ENCODE measurements at places on chromosomes 16 and 17.

DNA sequence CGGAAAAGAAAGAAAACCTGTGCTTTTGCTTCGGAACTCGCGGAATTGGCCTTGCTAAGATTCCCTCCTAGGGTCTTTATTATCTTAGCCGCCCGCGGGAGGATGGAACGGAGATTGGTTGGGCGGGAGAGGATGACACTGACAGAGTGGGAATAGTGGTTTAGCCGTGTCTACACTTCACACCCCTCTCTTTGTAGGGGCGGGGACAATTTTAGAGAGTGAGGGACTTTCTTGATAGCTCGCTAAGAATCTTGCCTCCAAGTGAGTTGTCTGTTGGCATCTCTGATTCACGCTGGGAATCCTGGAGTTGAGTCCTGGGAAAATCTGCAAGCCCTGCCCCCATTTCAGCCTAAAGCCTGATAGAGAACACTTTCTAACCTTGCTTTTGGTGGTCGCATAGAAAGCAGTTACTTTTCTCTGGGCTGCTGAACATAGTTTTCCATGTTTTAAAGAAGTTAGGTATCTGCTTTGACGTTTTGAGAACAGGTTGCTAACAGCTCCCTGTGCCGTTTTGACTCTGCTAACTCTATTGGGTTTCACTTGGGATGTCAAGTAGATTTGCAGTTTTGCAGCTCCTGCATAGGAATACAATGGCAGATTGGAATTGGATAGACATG lies 697 bp downstream of the NOL11 start:
- DNase-seq, result peak; percentile 31

- no peak for DNase-seq
Measured at GRCh38 chr16:86956437-86956836, 360.8 kb downstream of the C16orf95 start.

DNA sequence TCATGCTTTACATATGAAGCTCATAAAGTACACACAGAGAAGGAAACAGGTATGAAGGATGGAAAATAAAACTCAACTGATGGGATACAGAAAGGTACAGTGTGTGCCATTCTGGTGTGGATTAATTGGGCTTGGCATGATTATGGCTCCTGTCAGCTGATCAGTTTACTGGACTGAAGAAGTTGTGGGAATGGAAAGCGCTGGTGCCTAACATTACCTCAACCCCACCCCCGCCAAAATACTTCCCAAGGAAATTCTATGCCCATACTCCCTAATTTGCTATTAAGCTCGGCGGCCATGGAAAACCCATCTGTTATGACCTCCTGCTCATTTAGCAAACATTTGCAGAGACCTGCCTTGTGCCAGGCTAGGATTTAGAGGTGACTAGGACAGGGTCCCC lies 16.6 kb upstream of the PMFBP1 start:
- DNase-seq, result no peak

DNA sequence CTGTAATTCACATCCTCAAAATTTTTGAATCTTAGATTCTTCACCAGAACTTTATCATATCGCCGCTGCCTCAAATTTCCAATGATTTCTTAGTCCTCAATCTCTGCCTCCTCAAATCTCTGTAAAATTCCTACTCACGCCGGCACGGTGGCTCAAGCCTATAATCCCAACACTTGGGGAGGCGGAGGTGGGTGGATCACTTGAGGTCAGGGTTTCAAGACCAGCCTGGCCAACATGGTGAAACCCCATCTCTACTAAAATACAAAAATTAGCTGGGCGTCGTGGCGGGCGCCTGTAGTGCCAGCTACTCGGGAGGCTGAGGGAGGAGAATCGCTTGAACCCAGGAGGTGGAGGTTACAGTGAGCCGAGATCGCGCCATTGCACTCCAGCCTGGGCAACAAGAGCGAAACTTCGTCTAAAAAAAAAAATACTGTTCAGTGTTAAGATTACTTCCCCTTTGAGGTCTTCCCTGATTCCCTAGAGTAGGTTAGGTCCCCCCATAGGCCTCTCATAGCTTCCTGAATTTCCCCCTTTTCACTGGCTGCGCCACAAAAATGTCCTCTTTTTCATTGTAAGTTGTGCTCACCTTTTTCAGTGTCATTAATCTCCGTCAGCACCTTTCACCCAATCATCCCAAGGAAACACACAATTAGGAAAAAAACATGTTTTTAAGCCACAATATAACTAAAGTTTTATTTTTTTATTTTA lies 919 bp upstream of the CBX1 start:
- DNase-seq, result no peak

- no peak for DNase-seq
Measured at GRCh38 chr17:12790249-12791106, 1.2 kb downstream of the ARHGAP44 start.

DNA sequence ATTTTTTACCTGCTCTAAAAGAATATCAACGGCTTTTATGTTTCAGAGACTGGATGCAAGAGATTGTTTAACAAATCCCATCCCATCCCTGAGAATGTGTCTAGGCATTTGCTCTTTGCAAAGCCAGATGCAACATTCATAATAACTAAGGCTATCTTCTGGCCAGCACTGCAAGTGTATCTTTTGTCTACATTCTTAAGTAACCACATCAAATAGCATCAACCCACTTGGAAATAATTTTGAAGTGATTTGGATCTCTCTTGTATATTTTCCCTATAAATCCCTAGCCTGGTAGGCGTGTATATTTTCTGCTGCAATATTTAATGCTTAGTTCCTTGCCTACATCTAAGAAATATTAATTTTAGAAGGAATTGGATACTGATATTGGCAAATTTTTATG lies 64.3 kb downstream of the PIGL start:
- no peak for DNase-seq

DNA sequence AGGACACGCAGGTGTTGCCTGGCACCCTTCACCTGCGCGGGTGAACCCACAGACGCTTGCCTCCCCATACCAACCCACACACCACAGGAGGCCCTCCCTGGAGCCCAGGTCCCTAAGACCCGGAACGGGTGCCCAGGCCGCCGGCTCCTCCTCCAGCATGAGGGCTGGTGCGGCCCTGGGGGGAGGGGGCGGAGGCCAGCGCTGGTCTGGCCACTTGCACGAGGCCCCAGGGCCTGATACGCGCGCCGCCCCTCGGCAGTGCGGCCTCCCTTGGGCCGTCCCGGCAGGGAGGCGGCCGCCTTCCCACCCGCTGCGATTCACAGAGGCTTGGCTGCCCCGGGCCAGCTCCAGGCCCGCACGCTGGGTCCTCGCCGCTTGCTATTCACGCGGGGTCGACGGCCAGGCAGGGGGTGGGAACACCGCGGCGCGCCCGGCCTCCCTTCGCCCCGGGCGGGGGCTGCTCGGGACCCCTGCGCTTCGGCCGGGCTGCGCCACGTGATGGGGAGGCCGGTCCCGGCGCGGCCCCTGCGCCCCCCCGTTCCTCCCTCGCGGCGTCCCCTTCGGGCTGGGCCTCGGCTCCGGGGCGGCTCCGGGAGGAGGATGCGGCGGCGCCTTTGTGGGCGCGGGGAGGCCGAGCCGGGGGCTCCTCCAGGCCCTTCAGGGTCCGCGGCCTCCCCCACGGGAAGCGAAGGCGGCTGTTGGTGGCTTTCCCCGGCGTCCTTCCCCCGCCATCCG lies 685 bp downstream of the FASN start:
- peak; percentile 49 for DNase-seq

DNA sequence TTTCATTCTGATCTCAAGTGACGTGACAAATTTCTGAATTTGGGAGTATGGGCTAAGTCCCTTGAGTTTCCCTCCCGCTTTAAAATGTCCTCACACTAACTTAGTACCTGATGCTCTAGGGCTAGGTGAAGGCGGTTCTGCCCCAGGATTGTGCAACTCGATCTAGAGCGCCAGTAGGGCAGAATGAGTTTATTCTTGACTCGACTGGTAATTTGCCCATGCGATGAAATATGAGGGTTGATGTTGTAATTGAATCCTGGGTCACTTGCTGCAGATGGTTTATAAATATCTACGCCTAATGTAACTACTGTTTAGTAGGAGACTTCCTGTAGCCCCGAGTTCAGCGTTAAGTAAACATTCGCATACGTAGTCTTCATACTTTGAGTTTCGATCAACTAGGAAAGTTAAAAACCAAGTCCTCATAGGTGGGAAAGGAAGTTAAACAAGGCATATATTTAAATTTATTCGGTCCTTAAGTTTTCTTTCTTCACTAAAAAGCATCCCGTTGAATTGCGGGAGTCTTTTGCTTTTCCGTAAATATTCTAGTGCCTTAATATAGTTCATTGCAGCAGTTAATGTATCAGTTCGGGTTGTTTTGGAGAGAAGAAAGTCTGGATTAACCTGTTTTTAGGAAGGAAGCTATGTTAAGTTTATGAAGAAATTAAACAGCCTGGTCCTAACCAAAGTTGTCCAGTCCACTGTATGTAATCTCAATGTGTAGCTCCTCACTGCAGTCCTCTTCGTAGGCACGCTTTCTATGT lies 1.6 kb downstream of the CTCF start:
- no peak for DNase-seq

GRCh38 chr17:40307740-40308239 lies 1.2 kb upstream of the RARA start:
- DNase-seq, result no peak

DNA sequence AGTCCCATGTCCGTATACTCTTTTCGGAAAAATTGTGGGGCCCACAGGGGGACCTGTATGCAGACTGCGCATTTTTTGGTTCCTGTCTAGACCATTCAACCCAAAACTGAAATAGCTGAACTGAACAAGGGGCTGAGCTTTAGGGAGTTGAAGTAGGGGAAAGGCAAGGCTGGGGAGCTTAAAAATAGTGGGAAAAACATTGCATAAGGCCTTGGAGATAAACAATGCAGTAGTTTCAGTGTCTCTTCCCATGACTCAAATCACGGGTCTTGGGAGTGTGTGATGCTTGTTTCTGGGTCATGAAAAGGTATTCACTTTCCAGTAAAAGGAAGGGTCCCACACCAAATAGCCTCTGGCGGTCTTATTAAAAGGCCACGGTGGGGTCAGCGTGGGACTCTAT lies 402.8 kb upstream of the SALL1 start:
- DNase-seq, result no peak

Data from stimulated activated CD4-positive, alpha-beta T cell treated with anti-CD3 and anti-CD28 coated beads, Interleukin-2, amount 100 ng/mL, for 4 hours (primary cell).